ENCODE measurements at places on chromosomes 4 and X.

DNA sequence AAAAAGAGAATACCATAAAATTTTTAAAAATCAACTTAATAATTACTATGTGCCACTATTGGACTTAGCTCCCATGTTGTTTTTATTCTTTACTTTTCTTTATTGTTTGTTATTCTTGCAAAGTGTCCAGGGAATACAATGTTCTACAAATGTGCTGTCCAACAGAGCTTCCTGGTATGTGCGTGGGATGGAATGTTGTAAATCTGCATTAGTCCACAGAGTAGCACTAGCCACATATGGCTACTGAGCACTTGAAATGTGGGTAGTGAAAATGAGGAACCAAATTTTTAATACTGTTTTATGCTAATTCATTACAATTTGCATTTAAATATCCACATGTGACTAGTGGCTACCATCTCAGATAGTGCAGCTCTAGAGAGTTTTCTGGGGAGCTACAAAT lies 14.3 kb upstream of the CORIN start:
- DNase-seq, result no peak

GRCh38 chr4:121139533-121140222 lies 24.4 kb downstream of the TNIP3 start:
- DNase-seq, result no peak

DNA sequence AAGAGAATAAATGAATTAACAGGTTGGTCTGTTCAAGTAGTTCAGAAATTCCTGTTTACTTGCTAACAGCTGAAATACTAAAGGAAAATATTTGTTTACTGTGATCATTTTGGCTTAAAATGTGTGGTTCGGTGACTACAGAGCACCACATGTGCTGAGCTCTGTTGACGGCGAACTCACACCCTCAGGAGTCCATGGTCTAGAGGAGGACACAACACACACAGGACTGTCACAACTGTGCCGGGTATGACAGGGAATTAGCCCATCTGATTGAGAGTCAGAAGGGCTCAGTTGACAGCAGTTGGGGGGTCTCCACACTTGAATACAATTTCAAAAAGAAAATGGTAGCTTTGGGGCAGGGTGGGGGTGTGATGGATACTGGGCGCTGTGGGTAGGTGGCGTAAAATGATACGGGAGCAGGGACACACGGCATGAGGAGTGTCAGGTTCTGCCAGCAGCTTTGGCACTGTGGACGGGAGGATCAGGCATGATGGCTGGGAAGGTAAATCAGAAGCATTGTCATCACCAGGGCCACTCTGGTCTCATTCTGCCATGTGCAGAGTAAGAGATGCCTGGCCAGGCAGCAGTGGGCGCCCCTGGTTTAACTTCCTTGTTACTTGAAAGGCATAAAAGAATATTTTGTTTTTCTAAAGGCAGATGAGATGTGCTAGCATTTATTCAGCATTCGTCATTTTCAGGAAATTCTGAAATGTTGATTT lies 33.3 kb downstream of the CLDN22 start:
- DNase-seq, result no peak

- DNase-seq, result no peak
Observed at GRCh38 chr4:35982318-35982717, 262.0 kb downstream of the ARAP2 start.

DNA sequence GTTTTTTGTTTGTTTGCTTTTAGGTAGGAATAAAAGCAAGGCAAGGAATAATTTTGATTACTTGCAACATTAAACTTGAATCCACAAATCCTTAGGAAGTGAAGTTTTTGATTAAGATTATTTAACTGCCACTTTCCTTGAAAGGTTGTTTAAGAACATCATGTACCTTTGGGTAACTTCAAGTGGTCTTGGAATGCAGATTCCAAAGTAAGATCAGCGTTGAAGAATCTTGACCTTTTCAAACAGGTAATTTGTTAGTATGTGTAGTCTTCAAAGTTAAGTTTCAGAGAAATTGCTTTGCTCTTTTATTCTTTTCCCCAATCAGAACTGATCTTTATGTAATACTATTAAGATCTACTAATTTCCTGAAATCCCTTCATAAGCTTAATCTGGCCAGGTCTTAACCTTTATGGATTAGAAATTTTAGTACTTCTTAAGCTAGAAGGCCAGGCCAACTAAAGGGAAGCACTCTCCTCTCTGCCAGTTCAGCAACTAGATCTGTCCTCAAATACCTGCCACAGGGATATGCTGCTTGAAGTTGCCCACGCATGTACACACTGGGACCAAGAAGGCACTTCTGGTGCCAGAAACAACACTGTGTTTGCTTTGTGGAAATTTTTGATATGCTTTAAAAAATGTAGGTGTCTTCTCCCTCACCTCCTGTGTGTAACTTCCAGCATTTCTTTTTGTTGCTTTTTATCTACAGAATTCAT lies 7.4 kb downstream of the NPNT start:
- DNase-seq, result no peak

- no peak for DNase-seq
Observed at GRCh38 chr4:4985036-4985435, 34.2 kb downstream of the CYTL1 start.

DNA sequence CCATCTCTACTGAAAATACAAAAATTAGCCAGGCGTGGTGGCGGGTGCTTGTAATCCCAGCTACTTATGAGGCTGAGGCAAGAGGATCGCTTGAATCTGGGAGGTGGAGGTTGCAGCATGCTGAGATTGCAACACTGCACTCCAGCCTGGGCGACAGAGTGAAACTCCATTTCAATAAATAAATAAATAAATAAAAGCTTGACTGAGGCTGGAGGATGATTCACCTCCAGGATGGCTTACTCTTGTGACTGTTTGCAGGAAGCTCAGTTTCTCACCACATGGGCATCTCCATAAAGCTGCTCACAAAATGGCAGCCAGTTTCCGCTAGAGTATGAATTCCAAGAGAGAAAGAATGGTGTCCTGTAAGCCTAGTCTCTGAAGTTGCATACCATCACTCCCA lies 191.7 kb upstream of the EDNRA start:
- no peak for DNase-seq

DNA sequence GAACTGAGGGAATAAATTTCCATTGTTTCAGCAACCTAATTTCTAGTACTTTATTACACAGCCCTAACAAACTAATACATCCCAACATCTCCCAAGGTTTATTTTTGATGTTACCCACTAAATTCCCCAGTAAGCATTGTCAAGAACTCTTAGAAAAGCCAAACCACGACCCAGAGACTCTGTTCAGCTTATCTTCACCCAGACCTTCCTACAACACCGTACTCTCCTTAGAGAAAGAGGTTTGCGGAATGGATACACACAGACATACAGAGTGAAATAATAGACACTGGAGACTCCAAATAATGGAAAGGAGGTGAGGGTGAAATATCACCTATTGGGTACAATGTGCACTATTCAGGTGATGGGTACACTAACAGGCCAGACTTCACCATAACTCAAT lies 75.6 kb downstream of the LRBA start:
- DNase-seq, result peak; percentile 16

DNA sequence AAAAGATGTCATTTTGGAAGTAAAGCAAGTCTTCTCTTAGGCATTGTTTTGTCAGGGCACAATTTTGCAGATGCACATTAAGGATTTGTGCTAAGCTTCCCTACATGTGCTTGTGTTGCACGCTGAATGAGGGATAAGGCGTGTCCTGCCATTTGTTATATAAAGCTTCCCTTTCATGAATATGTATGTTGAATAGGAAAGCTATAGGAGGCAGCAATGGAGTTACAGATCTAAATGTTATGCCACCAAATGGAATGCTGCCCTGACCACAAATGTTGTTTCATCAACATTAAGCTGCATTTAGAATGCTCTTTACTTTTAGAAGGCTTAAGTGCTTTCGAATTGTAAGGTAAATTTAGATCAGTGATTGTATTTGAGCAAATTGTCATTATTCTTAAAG lies 20.9 kb downstream of the SGMS2 start:
- DNase-seq, result no peak

- no peak for DNase-seq
Observed at GRCh38 chr4:159210975-159211374, 108.1 kb downstream of the RAPGEF2 start.

- no peak for DNase-seq
Observed at GRCh38 chr4:19205853-19206252, 1045.9 kb upstream of the SLIT2 start.

DNA sequence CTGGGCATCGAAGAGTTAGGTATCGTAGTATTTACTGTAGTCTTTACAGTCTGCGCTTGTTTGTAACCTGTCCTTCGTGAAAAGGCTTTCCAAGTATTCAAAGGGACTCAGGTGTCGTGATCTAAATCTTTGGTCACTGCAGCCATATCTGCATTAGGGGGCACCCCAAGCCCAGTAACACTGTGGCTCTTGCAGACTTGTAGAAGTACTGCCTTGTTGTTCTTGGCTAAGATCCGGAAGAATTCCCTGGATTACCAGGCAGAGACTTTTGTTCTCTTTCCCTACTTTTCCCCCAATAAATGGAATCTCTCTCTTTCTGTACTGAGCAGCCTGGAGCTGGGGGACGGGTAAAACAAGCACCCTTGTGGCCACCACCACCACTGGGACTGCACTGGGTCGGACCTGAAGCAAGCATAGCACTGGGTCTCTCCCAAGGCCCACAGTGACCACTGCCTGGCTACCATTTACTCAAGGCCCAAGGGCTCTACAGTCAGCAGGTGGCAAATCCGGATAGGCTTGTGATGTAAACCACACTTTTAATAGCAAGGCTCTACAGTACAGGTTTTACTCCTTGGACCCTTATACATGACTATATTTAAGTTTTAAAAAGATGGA lies 12.0 kb downstream of the CXorf58 start:
- no peak for DNase-seq

DNA sequence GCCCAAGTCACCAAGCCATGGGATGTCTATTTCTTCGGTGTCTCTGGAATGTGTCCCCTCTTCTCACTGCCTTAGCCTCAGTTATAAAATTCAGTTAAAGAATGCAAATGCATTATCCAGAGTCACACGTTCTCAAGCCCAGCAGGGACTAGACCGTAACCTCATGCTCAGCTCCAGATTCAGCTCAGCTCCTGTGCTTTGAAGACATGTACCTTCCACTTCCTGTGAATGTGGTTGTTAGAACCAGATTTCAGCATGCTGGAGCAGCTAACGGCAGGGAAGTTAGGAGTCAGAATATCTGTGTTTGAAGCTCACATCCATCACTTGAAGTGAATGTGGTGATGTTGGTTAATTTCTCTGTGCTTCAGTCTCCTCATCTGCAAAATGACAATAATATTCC lies 26.7 kb downstream of the GEMIN8 start:
- no peak for DNase-seq

GRCh38 chr4:24137671-24138601 lies 248.1 kb upstream of the PPARGC1A start:
- DNase-seq, result no peak

GRCh38 chr4:75779105-75779757 lies 54.9 kb downstream of the USO1 start:
- no peak for DNase-seq

DNA sequence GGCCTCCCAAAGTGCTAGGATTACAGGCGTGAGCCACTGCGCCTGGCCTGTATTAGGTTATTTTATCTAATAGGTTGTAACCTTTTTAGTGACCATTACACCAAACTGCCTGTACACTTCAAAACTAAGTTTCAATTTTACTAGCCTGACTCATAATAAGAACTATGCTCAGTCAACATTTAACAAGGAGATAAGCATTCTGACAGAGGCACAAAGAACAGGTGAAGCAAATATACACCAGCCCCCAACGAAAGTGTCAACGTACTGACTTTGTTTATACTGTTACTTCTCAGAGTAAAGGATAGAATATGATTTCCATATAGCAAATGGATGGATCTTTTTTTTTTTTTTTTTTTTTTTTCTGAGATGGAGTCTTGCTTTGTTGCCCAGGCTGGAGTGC lies 62.8 kb downstream of the SHISA3 start:
- DNase-seq, result no peak

GRCh38 chr4:145719752-145720624 lies 40.0 kb downstream of the C4orf51 start:
- DNase-seq, result no peak

- DNase-seq, result peak; percentile 67
Observed at GRCh38 chr4:159191989-159192388, 89.1 kb downstream of the RAPGEF2 start.

GRCh38 chr4:78379991-78380729 lies 171.4 kb upstream of the ANXA3 start:
- DNase-seq, result no peak

- no peak for DNase-seq
Observed at GRCh38 chr4:183175631-183176232, 76.7 kb downstream of the WWC2 start.

DNA sequence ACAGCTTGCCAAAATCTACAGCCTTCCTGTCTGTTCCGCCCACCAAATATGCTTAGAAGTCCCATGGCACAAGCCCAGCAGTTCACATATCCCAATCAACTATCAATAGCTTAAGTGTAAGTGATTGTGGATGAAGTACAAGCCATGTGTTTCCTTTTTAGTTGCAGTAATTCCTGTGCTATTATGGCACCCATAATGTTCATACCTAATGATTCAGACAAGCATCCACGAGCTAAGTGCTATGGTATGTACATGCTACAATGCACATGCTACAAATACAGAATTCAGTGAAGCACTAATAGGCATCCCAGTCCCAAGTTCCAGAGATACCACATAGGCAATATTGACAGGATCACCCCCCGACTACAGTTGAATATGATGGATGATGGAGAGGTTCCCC lies 94.5 kb downstream of the PCDH19 start:
- no peak for DNase-seq

GRCh38 chrX:127085939-127086338 lies 266.4 kb downstream of the PRR32 start:
- no peak for DNase-seq
